Cerebellar cortex (tissue), 1 donor: ENCODE measurements at places on chromosomes 3 and 15.

DNA sequence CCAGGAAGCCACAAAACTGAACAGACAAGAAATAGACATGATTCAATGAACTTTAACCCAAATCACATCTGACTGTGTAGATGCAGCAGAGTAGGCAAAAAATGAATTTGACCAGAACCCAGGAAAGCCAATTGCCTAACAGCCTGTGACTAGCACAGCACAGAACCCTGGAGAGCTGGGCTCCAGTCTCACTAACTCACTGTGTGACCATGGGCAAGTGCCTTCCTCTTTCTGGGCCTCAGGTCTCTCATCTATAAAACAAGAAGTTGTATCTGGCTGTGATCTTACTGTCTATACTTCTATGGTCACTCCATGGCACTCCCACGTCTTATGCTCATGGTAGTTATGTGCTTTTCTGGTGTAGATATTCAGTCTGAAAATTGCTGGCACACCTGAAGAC lies 48.1 kb upstream of the USP3 start:
- no peak for DNase-seq

DNA sequence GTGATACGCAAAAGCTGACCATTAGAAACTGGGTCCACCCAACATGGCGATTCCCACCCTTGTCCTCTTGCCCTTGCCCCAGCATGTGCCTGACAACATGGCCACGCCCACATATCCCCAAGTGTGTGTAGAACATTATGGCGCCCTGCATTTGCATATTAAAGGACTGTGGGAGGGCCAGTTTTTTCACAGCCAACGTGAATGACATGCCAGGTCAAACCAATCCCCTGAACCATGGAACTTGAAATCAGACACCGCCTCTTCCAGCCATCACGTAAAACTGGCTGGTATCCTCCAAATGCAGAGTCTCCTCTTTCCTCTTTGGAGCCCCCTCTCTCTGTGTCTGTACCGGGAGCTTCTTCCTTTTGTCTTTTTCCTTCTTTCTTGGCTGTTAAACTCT lies 156.7 kb upstream of the EPHA6 start:
- DNase-seq = no peak

DNA sequence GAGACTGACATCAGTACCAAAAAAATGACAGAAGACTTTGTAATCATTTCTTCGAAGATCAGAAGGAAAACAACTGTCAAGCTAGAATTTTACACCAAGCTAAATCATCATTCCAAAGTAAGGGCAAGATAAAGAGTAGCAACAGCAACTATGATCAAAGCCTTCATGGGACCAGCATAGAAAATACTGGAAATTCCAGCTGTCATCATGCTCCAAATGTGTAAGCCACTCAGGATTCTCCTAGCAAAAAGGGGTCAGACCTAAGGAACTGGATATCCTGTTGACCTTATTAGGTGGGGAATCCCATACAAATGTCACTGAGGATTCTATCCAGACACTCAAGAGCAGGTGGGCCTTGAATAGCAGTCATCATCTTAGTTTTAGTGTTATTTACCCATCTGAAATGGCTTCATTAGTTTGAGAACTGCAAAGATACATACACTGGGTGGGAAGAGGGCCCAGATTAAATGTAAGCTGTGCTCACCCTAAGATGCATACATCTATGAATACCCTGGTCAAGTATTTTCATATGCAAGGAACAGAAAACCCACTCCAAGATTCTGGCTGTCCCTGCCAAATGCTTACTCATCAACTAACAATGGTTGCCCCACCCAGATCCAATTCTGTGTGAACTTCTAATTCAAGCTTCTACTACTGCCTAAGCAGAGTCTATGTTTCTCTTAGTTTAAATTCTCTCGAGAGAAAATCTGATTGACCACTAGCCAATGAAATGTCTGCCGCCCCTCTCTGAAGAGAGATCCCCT lies 33.5 kb downstream of the CLDN18 start:
- no peak for DNase-seq

DNA sequence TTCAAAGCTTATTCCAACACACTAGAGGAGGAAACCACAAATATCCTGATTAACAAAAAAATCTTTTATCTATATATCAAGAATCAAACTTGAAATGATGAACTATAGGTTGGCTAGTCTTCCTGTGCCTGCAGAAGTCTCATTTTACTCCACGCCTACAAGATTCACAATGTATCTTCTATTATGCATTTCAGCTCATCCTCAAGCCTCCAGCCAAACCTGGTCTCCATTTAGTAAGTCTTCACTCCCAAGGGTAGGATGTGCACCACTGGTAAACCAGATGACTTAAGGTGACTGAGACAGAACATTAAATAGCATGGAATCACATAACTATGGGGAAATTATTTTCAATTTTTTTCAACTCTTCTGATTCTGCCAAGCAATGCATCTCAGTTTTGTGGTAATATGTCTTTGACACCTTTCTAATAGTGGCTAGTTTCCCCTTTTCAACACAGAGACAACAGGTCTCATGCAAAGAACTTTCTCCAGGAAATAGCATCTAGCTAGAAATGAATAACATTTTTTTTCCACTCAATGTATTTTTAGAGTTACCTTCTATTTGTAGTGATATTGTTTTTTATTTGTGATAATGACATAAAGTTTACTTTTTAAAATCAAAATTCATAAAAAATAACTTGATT lies 166.9 kb downstream of the TNIK start:
- no peak for DNase-seq

GRCh38 chr3:153339065-153339464 lies 177.0 kb downstream of the RAP2B start:
- no peak for DNase-seq

DNA sequence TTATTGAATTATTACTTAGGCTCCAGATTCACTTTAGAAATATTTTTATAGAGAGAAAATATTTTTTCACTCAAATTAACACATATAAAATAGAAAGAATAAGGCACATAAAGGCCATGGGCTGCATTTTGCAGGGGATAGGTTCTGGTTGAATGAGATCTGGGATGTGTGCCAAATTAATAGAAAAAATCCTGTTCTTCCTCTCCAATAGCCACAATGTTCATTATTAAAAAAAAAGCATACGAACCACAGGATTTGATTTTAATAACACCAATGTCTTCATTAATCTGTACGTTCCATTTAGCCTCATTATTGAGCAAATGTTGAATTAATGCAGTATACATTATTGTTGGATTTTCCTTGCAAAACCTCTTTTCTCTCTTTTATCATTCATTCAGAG lies 622.8 kb upstream of the AGTR1 start:
- DNase-seq = peak; percentile 75

- DNase-seq = no peak
Observed at GRCh38 chr3:171775943-171776342, 34.3 kb downstream of the PLD1 start.

- no peak for DNase-seq
Observed at GRCh38 chr3:13877911-13878280, 2.0 kb downstream of the WNT7A start.

DNA sequence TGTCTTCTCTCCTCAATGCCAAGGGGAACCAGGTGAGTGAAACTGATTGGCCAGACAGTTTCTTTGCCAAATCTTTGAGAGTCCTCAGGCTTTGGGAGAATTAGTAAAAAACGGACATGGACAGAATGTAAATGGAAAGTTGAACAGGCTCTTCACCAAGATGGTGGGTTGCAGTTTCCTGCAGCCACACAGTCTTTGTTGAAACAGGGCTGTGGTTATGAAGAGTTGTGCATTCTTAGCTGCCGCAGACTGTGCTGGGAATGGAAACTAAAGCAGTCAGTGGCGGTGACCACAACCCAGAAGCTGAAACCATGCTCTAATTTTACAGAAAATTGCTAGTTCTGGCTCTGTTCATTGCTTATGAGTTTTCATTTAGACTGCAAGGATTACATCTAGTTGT lies 42.1 kb upstream of the TASOR start:
- DNase-seq = no peak

DNA sequence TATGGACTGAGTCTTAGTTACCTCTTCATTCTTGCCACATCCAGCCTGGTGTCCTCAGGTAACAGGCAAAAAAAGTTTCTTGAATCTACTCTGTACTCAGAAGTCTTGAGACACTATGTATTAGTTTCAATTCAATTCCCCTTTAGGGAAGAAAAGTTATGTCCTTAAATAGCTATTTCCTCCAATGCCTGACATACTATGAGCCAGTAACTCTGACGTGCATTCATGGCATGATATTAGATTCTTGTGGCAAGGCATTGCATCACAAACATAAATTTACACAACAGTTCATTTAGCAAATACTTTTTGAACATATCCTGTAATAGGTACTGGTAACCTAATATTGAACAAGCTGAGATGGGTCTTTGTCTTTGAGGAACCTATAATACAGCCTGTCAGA lies 109.3 kb upstream of the FOXB1 start:
- no peak for DNase-seq

DNA sequence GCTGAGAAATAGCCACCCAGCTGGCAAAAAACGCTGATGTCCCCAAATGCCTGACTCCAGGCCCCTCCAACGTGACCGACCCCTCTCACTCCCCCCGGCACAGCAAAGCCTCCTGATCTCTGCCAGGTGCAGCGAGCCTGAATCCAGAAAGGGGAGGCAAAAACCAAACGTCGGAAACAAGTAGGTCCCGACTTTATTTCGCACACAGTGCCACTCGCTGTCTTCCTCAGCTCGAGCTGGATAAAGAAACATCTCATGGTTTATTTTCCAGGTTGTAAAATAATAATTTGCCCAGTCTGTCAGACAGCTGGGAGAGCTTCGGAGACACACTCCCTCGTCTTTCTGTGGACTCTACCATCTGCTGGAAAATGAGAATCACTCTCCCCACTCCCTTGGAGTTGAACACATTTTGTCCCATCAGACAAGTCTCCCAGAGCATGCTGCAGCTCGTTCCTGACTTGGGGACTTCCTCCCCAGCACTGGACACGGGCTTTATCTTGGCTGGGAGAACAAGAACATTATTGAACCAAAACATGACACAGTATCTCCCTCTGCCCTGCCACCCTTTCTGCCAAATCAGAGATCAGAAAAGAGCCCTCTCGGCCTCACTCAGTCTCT lies 142.8 kb downstream of the NUP210 start:
- peak; percentile 57 for DNase-seq

DNA sequence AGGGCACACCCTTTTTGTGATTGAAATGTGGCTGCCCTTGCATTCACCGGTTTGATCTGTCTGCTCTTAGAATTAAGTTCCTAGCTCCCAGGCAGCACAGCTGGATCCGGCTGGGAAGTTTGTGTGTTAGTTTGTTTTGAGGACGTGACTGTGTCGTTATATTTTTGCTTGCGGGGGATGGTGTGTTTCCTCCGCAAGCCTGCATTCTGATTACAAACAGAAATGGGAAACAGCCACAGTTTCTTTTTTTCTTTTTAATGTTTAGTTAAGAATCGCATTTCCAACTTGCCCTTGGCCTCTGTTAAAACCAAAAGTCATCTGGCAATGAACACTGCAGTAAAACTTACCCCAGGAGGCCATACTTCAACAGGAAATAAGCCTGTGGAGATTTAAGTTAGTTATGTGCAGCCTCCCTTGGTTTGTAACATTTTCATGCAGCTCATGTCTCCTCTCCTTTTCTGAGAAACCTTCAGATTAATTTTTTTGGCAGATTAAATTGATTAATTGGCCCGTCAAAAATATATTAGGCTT lies 888 bp downstream of the TMOD3 start:
- DNase-seq = peak; percentile 22

DNA sequence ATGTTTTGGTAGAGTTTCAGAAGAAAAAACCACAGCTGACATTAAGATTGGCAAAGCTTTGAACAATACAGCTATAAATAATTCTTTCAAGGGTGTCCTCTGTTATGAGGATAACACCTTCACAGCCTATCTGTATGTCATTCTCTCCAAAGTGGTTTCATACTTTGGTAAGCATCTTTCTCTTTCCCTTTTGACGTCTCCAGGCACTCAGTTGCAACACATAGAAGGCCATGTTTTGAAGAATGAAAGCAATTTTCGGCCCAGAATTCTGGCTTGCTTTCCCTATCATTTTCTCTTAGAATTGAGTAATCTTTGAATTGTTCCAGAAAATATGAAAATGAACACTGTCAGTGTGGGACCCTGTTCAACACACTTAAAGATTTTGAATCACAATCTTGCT lies 200.0 kb upstream of the CBLB start:
- no peak for DNase-seq

DNA sequence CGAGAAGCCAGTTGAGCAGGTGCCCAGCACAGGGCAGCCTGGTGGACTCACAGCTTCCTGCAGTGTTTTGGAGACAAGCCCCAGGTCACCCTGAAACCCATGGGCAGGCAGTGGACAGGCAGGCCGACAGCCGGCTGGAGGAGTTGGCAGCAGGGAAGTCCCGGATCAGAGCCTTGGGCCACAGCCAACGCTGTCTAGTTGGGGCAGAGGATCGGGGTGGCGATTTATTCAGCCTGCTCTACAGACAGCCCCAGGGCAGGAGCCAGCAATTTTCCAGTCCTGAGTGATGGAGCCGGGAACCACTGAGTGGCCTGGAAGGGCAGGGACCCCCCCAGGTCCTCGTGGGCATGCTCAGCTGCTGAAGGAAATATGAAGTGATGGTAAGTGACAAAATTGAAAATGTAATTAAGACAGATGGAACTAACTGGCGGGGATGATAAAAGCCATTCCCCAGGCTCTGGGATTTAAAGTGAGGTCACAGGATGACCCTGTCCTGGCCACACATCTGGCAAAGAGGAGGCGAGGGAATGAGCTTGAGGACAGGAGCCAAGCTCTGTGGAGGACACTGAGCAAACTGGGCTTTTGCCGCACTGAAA lies 34.4 kb upstream of the TBC1D21 start:
- DNase-seq = peak; percentile 97

DNA sequence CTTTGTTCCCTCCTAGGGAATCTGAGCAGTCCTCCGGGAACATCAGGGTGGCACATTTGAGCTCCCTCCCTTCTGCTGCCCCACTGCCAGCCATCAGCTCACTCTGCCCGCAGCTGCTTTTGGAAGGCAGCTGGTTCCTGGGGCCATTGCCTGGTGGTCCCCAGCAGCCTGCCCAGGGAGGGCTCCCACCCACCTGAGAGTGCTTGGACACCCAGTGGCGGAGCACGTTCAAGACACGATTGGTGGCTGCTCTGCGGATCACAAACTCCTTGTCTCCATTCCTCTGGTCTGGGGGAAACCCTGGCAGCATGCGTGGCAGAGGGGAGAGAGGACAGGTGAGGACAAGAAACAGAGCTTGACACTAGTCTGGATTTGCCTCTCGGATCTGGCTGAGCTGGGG lies 53.7 kb upstream of the CTSH start:
- DNase-seq = no peak

DNA sequence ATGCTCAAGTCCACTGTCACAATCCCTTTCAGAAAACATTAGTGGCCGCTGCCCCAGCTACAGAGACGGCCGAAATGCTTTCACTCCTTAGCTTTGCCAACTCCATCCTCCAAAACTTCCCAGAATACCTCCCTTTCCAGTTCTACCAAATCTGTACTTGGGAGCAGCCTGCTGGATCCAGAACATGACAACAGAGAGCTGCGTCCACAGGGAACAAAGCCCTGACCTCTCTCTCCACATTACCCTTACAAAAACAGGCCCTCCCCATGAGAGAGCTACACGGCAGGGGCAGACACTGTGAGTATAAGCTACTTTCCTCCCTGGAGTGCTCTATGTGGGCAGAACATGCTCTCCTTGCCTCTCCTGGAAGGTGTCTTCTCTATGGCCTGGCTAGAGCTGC lies 6.3 kb downstream of the RBM15B start:
- no peak for DNase-seq
